Uterus (tissue), 4 donors: ENCODE measurements at places on chromosomes 2 and 18.

DNA sequence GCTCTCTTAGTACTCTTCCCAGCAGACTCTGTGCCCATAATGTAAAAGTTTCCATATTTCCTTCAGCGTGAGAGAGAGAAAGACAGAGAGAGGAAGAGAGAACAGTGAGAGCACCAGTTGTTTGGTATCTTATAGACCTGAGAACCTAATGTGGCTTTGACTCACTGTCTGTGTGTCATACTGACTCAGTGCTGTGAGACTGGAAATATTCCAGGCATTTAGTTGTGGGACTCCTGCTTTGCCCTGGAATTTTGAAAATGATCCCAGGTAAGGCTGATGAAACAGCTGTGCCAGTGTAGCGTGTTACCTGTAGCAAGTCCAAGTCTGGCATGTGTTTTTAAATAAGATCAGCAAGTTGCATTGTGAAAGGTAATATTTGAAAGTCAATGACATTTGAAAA lies 87.9 kb upstream of the KCNH7 start:
- no peak overlapping the region for H3K4me3 ChIP-seq
- no peaks in the 10 kb centered on the region for H3K27me3 ChIP-seq
- no peak for DNase-seq
- no peaks in the 10 kb centered on the region for H3K36me3 ChIP-seq
- H3K27ac ChIP-seq: no peak overlapping the region
- H3K4me1 ChIP-seq: no peaks in the 10 kb centered on the region

- H3K4me1 ChIP-seq: no peaks in the 10 kb centered on the region
- H3K27ac ChIP-seq: no peak overlapping the region
- no peaks in the 10 kb centered on the region for H3K27me3 ChIP-seq
- H3K36me3 ChIP-seq: no peaks in the 10 kb centered on the region
- no peak overlapping the region for H3K4me3 ChIP-seq
These were observed 91.5 kb upstream of the SLC8A1 start for GRCh38 chr2:40543381-40543780.

DNA sequence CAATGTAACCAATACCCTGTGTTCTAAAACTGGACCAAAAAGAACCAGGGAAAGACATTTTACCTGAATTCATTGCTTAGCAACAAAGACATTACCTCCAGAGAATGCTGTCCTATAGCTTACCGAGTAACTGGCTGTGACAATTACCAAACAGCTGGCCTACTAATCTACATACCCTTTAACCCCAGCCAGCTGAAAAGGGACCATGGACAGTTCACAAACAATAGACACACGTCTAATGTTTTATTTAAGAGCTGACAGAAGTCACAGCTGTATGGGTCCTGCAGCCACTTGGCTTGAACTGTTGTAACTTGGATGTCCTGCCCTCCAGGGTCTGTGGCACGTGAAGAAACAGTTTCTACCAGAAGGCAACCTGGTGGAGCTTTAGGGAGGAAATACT lies 130.1 kb upstream of the EFEMP1 start:
- H3K27ac ChIP-seq: no peak overlapping the region
- H3K4me1 ChIP-seq: no peaks in the 10 kb centered on the region
- no peaks in the 10 kb centered on the region for H3K27me3 ChIP-seq
- DNase-seq: no peak
- no peak overlapping the region for H3K4me3 ChIP-seq

DNA sequence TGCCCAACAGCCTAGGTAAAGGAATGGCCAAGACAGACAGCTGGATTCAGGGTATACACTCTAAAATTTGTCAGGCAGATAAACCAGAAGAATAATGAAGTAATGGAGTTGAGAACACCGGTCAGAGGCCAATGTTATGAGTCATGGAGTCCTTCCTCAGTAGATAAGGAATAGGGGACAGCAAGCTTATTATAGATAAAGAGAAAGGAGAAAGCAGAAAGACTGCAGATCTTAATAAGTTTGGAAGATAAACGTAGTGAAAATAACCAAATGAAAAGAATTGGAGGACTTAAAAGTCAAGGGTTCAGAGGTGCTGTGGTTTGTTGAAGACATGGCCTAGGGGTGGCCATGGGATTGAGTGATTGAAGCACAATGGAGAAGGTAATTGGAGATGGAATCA lies 63.5 kb upstream of the NFE2L2 start:
- H3K36me3 ChIP-seq: no peaks in the 10 kb centered on the region
- H3K4me1 ChIP-seq: no peaks in the 10 kb centered on the region
- no peaks in the 10 kb centered on the region for H3K27me3 ChIP-seq
- no peak for DNase-seq
- H3K4me3 ChIP-seq: no peak overlapping the region
- no peak overlapping the region for H3K27ac ChIP-seq

DNA sequence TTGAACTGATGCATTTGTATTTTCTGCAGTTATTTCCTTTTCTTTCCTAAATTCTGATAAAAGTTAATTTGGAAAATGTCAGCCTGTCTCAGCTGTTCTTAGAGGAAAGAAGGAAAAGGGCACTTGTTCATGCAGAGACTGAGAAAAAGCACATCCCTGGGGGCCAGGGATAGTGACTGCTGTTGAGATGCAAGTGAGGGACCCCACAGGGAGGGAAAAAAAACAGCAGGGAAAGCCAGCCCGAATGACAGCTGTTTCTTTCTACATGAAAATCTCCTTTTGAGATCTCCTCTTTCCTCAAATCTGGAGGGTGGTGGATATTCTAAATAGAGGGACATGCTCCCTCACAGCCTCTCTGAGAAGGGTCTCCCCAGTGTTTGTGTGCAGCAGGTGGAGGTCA lies 14.0 kb upstream of the MTA3 start:
- H3K36me3 ChIP-seq: no peaks in the 10 kb centered on the region
- no peak overlapping the region for H3K4me3 ChIP-seq
- no peaks in the 10 kb centered on the region for H3K4me1 ChIP-seq

- no peak overlapping the region for H3K4me3 ChIP-seq
- DNase-seq: no peak
- H3K4me1 ChIP-seq: no peaks in the 10 kb centered on the region
- H3K27me3 ChIP-seq: no peaks in the 10 kb centered on the region
- H3K36me3 ChIP-seq: no peaks in the 10 kb centered on the region
These were observed 1303.1 kb upstream of the DDX18 start for GRCh38 chr2:116511426-116511825.

GRCh38 chr2:155830817-155831579 lies 501.5 kb downstream of the NR4A2 start:
- H3K4me1 ChIP-seq: no peaks in the 10 kb centered on the region
- H3K27me3 ChIP-seq: no peaks in the 10 kb centered on the region
- no peak for DNase-seq
- H3K36me3 ChIP-seq: no peaks in the 10 kb centered on the region

DNA sequence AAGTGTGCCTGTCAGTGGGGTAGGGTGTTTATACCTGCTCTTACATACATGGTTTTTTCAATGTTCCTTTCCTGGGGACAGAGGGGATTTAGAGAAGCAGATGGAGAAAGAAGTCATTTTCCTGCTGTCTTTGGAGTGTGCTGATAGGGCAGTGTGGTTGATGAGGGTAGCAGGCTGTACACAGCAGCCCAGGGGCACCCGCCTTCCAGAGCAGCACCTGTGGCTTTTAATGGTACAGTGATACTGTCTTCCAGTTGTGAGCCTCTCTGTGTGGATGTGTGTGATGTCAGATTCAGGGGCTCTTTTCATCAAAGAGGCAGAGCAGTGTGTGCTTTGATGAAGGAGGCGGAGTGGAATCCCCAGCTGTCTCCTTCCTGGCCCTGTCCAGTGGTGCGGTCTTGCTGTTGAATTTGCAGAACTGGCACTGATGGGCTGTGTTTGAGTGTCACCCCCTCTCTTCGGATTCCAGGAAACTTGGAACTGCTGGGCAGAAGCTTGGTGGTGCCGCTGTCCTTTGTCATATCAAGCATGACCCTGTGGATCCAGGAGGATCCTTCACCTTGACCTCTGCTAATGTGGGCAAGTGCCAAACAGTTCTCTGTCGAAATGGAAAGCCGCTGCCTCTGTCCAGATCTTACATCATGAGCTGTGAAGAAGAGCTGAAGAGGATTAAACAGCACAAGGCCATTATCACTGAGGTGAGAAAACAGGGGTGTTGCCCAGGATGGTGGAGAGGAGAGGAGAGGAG lies 259.8 kb downstream of the PHLPP1 start:
- no peaks in the 10 kb centered on the region for H3K4me1 ChIP-seq
- H3K4me3 ChIP-seq: no peak overlapping the region
- H3K27me3 ChIP-seq: no peaks in the 10 kb centered on the region
- DNase-seq: no peak

GRCh38 chr18:58313491-58314032 lies 269.5 kb downstream of the NEDD4L start:
- H3K4me3 ChIP-seq: no peak overlapping the region
- H3K27ac ChIP-seq: no peak overlapping the region
- no peak for DNase-seq
- H3K27me3 ChIP-seq: no peaks in the 10 kb centered on the region
- H3K4me1 ChIP-seq: no peaks in the 10 kb centered on the region
